ENCODE measurements at places on chromosomes 16 and 17.

GRCh38 chr16:15552507-15552906, 90.4 kb downstream of the MARF1 start:
- no peak for DNase-seq

DNA sequence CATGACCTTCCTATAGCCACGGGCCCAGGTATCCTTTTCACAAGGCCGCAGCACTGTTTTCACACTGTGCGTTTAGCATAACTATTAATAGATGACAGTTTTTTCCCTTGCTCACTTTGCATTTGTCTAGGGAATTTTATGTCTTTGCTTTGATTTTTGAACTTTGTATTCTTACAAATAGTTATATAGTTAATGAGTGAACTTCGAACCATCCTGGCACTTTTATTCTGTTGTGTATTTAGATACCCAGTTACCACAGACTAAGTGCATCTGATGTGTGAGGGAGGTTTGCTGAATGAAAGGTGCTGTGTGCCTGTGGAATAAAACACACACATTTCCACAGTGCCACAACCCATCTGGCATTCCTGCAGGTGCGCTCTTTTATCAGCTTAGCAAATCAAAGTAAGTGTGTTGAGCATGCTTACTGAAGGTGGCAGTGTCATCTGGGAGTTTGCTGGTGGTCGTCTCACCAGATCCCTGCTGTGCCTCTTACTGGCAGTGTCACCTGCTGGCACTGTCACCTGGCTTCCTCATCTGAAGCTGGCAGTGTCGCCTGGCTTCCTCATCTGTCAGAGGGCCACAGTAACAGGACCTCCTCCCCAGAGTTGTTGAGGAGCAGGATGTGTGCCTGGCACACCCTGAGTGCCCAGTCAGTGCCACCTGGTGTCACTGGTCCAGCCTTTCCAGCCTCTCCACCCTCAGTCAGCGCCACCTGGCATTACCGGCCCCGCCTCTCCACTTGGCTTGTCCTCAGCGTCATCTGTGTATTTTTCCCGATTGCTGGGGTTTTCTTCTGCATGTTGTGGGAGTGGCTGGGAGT, 37.6 kb downstream of the USP10 start:
- no peak for DNase-seq

GRCh38 chr16:4790871-4791270, 2.7 kb upstream of the SEPTIN12 start:
- no peak for DNase-seq

- no peak for DNase-seq
Measured at GRCh38 chr17:49746791-49747490, 17.0 kb downstream of the FAM117A start.

GRCh38 chr17:73765824-73766563, 121.7 kb upstream of the SDK2 start:
- DNase-seq: no peak

DNA sequence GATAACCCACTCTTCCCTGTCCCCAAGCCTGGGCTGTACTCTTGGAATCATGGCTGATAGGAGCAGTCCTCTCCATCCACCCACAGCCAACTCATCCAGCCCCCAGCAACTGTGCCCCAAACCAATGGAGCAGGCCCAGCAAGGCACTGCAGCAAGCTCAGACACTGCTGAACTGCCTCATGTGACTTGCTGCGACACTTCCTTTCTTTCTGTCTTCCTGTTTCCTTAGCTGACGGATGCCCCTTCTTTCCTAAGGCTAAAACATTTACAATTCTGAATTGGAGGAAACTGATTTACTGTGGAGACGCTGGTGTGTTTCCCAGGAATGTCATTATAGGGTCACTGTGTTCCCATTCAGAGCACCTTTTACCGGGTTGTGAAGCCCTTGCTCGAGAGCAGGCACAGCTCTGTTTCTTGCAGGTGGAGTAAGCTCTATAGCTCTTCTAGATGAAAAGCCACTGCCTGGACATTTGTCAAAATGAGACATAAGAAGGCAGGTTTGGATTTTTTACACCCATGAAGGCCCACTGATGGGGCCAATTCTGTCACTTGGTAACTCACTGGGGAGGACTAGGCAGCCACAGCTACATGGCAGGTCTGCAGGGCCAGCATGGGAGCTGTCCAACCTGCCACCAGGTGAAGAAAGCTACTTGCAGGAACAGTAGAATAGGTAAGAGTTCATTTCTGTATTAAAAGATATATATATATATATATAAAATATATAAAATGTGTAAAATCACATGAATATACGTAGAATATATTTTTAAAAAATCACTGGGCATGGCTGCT, 27.4 kb downstream of the TMEM11 start:
- DNase-seq: no peak

GRCh38 chr17:751269-752001, 629 bp downstream of the GEMIN4 start:
- no peak for DNase-seq
